ENCODE measurements at places on chromosomes 1 and 21.

GRCh38 chr1:109803901-109804331 lies 40.2 kb upstream of the EPS8L3 start:
- DNase-seq: no peak

GRCh38 chr1:158961178-158961577 lies 29.8 kb downstream of the PYHIN1 start:
- no peak for DNase-seq

GRCh38 chr1:113283914-113284313 lies 106.4 kb upstream of the MAGI3 start:
- no peak for DNase-seq

DNA sequence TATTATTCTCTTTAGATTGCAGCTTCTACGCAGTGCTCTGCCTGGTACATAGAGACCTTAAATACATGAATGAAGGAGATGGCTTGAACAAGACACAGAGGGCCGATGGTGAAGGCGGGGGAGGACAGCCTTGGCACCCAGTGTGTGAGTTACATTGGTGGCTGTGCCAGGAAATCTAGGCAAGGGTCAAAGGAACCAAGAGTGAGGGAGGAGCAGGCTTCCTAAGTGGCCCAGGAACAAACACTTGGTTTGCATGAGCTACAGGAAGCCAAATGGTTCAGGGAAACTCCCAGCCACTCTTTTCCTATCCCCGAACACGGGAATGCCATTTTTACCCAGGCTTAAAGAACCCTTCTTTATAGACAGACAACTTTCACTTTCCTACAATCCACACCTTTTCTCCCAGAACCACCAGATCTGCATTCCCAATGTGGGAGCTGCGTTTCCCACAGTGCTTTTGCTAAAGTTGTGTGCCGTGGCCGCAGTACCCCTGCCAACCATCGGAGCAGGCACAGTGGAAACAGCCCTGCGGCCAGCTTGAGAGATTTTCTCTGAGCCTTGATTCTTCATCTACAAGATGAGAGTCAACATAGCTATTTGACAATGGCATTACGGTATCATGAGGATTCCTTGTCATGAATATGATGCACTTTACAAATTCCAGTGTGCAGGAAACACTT lies 3.5 kb upstream of the CLEC20A start:
- no peak for DNase-seq

DNA sequence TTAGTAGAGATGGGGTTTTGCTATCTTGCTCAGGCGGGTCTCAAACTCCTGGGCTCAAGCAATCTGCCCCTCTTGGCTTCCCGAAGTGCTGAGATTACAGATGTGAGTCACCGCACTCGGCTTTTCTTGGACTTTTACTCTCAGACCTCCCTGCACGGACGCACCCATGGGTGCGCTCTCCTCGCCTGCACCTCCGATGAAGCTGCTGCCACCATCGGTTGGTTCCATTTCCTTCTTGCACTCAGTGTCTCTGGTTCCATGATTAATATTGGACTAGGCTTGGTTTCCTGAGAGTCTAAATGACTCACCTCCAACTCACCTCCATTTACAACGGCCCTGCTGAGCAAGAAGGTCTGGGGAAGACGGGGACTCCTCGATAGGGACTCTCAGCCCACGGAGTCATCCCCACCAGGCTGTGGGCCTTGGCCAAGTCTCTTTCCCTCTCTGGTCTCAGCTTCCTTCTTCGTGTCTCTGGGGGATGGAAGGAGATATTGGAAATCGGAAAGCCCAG lies 6.7 kb upstream of the TNFRSF8 start:
- no peak for DNase-seq

- no peak for DNase-seq
Measured at GRCh38 chr1:117210386-117210785, 341 bp downstream of the VTCN1 start.

- DNase-seq: no peak
Measured at GRCh38 chr1:40607921-40608320, 57.6 kb downstream of the RIMS3 start.

DNA sequence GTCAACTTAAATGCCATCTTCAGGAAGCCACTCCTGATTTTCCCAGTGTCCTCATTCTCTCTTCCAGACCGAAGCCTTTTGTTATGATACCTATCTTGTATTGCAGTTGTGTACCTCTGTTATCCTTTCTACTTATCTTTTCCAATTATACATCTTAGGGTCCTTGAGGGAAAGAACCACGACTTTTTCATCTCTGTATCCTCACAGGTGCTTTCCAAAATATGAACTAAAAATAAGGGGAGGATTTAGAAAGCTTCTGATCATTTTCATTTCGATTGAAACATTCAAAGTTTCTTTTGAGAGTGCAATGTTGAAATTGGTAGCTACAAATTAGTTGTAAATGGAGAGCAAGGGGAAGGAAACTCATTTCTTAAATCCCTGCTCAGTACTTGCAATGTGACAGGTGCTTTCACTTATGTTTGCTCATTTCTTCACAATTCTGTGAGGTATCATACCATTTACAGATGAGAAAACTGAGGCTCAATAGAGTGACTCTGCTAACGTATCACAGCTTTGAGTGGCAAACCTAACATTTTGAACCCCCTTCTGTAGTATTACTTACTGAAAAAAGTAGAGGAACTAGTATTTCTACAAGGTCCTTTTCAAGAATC lies 24.2 kb downstream of the SLC19A2 start:
- no peak for DNase-seq

DNA sequence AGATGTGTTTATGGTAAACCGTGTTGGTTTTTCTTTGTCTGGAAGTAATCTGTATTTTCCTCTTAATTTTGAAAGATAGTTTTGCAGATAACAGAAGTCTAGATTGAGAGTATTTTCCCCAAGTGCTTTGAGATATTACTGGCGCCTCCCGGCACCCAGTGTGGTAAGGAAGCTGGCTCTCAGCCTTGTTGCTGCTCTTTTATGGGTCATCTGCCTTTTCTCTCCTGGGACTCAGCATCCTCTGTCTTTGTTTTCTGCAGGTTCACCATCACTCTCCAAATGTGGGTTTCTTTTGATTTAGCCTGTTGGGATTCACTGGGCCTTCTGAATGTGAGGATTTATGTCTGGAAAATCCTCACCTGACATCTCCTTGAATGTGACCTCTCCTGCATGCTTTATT lies 37.4 kb downstream of the POFUT2 start:
- DNase-seq: no peak

DNA sequence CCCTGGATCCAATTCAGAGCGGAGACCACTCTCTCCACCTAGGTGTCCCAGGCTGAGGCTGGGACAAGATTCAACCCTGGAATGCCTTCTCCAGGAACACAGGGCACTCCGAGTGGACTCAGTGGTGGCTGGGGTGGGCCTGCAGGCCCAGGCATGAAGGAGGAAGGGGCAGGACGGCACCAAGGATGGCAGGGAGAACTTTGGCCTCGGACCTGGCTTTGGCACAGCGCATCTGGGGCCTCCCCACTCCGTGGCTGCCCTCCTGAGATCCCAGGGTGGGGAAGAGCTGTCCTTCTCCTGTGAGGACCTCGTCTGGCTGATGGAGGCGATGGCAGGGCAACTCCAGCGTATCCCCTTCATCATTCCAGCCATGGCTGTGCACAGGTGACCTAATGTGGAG lies 35.6 kb downstream of the DHCR24 start:
- DNase-seq: no peak

GRCh38 chr1:242530761-242531160 lies 6.3 kb upstream of the PLD5 start:
- no peak for DNase-seq

DNA sequence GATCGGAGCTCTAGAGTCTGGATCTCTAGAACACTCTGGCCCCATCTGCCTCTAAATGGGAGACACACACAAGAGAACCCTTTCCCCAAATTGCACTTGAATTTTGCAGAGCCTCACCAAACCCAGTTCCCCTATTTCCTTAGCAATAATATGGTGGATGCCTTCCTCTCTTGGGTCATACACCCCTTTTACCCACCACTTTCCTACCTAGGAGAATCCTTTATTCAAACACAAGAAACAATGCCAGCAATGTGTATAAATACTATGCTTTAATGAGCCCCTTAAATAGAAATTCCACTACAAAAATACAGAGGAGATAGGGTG lies 760 bp upstream of the SF3B4 start:
- DNase-seq: no peak

- DNase-seq: no peak
Measured at GRCh38 chr1:5811419-5811818, 180.8 kb downstream of the NPHP4 start.

DNA sequence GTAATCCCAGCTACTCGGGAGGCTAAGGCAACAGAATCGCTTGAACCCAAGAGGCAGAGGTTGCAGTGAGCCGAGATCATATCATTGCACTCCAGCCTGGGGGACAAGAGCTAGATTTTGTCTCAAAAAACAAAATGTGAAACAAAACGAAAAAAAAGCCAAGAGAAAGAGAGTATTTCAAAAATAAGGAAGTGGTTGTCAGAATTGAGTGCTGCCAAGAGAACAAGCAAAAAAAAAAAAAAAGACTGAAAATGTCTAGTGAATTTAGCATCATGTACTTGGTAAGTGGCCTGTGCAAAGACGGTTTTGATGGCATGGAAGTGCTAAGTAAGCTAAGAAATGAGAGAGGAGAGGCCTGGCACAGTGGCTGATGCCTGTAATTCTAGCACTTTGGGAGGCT lies 14.3 kb downstream of the KPNA6 start:
- DNase-seq: no peak

- no peak for DNase-seq
Measured at GRCh38 chr1:43766818-43767525, 59.6 kb downstream of the ST3GAL3 start.

- DNase-seq: peak; percentile 78
Measured at GRCh38 chr1:205484985-205485967, 19.2 kb upstream of the CDK18 start.

DNA sequence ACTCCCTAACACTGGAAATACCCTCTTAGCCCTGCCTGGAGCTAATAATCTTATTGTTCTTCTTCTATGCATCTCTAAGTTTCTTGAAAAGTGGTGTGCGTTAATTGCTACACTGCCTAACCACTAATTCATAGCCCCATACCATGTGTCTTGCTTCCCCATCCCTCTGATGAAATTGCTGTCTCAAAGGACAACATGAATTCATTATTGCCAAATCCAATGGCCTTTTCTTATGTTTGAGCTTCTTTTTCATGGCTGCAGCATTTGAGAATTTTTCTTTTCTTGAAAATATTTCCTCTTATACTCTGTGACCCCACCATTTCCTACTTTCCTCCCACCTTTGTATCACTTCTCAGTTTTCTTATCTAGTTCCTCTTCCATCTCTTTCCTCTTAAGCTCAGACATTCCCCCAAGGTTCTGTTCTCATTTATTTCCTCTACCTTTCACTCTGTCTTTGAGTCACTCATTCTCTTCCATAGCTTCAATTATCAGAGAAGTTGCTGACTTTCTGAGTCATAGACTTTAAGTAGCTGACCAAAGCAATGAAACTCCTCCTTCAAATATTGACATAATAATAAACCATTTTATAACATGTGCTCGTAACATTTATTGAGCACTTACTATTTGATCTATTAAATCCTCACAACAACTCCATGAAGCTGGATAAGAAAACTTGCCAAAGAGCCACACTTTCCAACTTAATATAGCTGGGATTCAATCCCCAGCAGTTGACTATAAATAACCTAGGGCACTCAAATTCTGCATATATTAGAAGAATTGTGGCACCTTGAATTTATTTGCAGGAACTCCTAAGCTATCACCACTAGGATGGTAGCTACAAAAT lies 35.5 kb upstream of the ATP6V1G3 start:
- DNase-seq: no peak

GRCh38 chr1:91555821-91556531 lies 55.3 kb downstream of the CDC7 start:
- no peak for DNase-seq

- DNase-seq: no peak
Measured at GRCh38 chr1:238409191-238409850, 518.6 kb upstream of the ZP4 start.

- no peak for DNase-seq
Measured at GRCh38 chr1:211800925-211801607, 29.5 kb downstream of the LPGAT1 start.

DNA sequence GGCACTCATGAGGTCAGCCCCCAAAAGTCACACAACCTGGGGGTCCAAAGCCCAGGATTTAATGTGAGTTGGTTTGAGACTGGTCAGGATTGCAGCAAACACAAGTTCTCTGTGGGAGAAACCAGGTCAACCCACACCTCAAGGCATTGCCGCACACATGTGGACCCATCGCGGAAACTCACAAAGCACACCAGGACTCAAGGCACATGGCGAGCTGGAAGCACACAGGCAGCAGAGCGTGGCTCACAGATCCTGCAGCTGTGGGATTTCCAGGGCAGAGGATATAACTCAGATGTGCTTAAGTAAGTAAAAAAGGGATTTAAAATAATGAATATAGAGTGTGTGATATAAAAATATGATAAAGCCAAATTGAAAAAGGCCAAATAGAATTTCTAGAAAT lies 51.6 kb upstream of the ADARB1 start:
- no peak for DNase-seq

DNA sequence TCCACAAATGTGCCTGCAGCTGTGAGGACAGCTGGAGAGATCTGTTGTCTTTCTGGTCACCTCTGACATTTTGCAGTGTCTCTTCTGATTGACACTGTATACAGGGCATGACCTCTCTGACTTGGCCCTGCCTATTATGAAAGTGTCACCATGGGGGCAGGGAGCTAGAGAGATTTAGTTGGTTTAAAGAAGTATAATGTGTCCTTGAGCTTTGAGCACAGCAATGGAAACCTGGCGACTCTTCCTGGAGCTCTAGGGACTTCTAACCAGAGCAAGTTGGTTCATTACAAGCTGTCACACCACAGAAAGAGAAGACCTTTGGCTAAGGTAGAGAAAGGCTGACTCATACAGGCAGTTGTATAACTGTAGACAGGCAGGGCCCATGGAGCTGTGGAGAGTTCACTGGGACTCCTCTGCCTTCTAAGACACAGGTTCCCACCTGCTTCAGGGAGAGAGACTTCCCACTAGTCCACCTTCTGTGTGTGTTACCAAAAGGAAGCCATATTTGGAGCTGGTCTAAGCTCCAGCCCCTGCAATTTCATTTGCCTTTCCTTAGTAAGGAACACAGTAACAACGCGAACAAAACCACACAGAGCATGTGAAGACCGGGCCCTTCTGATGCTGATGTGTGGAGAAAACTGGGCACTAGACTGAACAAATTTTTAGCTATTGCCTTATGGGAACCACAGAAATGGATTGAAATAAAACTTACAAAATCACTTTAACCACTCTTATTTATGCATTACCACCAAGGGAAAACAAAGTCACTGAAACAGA lies 90.5 kb upstream of the ADAR start:
- DNase-seq: no peak

Measured in BE2C (cell line).